ENCODE measurements at places on chromosomes 2 and 18.

DNA sequence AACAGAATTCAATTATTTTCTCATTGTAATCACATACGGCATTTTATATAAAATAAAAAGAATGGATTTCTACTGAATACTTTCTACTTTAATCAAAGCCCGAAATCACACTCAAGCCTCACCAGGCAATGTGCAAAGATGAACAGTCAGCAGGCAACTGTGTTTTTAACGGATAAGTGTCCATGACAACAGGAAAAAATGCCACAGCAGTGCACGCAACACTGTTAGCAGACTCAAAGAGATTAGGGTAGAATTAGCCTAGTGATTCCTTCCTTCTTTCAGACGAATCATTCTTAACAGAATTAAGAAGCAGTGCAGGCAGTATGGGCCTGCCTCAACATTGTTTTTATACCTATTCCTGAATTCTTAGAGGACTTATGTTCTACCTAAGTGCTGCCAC is 135.6 kb downstream of the CDH2 start:
- DNase-seq = no peak

DNA sequence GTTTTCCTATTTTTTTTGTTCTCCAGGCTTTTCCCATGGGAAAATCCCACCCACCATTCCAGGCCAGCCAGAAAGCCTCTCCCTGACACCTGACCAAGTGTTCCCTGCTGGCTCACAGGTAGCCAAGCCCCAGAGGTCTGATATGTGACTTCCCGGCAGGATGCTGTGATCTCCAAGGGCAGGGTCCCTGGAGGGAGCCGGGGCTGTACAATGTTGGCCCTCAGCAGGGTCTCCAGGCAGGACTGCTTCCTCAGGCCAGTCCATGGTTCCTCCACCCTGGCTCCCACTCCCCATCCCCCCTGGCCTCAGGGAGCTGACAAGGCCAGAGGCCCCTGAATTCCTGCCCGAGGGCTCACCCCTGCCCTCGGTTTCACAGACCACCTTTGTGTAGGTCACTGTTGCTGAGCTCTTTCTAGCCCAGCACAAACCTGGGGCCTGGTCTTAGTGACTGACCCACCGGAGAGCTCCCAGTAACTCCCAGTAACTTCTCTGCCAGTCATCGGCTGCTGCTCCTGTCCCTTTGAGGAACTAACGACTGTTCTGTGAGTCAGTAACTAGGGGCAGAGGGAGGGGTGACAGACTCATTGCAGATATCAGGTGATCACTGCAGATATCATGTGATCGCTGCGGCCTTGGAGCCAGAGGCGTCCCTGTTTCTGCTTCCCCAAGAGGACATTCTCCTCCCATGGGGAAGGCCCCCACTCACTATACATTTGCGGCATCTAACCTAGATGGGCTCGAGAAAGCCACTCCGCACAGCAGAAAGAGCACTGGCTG is 38.7 kb downstream of the SDC1 start:
- no peak for DNase-seq

DNA sequence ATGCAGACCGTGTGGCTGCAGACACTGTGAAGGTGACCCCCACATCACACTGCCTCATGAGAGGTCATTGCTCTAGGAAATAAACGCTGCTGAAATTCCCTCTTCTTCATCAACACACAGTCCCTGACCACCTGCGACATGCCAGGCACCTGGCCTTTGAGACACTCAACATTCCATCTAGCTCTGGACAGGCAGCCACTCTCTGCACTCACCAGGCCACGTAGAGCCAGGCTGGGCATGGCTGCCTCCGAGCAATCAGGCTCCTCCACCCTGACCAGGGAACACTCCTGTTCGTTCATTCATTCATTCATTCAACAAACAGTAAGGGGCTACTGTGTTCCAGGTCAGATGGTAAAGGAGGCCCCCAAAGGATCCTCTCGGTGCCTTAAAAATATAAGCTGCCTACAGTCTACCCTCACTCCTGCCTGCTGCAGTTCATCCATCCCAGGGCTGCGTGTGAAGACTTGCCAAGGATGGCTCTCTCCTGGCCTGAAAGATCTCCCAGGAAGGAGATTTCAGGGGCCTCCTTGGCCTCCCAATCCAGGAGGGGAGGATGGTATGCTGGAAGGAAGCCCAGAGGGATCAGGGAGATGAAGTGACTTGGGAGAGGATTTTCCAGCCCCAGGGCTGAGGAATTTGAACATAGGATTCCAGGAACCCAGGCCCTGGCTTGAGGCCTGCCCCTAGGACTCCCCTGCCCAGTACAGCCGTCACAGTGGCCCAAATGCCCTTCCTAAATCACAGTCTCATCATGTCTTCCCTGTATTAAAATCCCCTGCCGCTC is 66.7 kb downstream of the TNS1 start:
- no peak for DNase-seq

- DNase-seq = no peak
Measured at GRCh38 chr2:11239666-11240462, 84.6 kb downstream of the SLC66A3 start.

DNA sequence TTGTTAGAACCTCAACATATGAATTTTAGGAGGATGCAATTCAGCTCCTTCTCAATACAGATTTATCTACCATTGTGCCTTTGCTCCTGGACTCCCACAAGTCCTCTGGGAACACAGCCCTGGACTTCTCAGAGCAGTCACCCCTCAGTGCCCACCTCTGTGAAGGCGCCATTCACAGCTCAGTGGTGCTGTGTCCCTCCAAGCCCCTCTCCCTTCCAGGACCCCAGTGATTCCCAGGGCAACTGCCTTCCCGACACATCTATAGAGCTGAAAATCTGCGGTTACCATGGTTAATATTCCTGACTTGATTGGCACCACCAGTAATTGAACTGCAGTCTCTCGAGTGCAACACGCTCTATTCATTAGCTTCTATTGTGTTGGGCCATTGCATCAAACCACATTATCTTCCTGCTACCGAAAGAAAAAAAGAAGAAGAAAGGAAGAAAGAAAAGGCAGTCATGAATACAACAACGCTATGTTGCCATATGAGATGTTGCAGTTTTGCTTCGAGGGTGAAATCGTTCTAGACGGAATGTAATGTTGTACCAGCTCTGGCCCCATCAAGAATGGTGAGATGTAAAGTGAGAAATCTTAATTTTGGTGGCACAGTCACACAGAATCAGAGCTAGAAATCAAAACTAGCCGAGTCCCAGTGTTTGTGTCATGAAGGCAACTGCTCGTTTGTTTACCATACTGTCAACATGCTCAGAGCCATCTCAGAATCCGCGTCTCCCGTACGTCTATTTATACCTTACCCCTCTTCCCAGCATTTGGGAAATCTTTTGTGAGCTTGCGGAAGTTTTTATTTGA is 524.0 kb upstream of the ID2 start:
- no peak for DNase-seq

DNA sequence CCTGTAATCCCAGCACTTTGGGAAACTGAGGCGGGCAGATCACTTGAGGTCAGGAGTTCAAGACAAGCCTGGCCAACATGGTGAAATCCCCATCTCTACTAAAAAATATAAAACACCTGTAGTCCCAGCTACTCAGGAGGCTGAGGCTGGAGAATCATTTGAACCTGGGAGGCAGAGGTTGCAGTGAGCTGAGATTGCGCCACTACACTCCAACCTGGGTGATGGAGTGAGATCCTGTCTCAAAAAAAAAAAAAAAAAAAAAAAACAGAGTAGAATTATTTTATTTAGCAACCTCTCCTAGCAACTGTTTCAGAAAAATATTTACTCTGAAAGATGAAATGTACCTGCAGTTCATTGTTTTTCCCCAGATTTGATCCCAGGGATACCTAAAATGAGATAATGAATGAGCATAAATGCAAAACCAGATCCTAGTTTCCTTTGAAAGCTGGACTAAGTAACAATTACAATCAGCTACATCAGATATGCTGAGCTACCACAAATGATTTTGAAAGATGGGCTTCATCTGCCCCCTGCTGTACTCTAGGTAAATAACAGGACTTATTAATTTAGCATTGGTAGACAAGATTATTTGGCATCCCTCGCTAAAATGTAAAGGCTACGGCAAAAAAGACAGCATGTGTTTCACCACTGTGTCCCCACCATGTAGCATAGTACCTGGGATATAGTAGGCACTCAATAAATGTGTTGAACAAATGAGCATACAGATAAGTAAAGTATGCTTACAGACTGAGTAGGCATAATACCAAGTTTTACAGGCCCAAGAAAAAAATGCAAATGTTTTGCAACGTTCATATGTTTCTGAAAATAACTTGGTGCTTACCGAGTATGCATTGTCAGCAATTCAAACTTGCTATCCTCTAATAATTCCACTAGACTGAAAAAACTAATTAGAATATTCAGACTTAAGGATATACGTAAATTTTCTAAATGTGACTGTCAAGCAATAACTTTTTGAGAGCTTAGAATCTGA is 102.5 kb downstream of the ATL2 start:
- DNase-seq = peak; percentile 47
